H4 (cell line): ENCODE measurements at places on chromosomes 2 and 18.

DNA sequence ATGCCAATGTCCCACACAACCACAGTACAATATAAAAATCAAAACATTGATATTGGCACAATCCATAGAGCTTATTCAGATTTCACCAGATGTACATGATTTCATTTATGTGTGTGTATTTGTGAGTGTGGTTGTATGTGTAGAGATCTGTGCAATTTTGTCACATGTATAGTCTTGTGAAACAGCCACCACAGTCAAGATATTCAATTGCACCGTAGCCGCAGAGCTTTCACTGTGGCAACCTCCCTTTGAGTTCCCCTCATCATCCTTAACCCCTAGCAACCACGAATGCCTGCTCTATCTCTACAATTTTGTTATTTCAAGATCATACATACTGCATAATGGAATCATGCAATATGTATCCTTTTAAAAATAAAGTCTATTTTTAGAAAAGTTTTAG lies 391.3 kb downstream of the SETBP1 start:
- no peak for DNase-seq

GRCh38 chr18:39942702-39943101 lies 2012.3 kb upstream of the PIK3C3 start:
- no peak for DNase-seq

- DNase-seq = no peak
These were observed 24.8 kb upstream of the TUBB6 start for GRCh38 chr18:12283256-12283655.

DNA sequence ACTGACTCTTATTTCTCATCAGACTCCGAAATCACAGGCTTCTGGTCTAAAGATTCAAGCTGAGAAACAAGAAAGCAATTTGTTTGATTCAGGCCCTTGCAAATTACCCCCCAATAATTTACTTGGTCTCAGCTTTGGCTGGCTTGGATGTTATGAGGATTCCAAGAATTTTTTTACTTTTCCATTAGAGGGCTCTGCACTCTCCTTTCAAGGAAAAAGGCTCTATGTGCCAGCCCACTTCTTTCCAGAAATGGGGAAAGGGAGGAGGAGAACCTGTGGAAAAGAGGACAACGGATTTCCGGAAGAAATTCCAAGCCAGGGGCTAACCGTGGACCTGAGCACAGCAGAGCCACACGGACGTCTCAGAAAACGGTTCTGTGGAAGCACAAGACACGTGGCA lies 44.4 kb downstream of the BCL11A start:
- no peak for DNase-seq

DNA sequence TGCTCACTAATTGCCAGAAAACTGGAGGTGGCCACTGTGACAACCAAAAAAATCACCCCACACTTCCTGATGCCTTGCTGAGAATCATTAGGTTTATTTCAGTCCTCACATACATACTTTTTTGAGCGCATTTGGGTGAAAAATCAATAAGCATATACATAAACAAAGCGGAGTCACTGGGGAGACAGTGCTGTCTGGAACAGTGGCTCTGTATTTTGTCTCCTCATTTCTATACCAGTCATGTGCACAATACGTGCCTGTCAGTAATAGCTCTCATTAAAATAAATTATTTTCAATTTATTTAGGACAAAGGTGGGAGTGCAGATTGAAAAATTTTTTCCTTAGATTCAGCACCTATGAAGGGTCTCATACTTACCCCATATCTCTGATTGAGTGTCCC lies 48.2 kb downstream of the CXCR4 start:
- DNase-seq = no peak

DNA sequence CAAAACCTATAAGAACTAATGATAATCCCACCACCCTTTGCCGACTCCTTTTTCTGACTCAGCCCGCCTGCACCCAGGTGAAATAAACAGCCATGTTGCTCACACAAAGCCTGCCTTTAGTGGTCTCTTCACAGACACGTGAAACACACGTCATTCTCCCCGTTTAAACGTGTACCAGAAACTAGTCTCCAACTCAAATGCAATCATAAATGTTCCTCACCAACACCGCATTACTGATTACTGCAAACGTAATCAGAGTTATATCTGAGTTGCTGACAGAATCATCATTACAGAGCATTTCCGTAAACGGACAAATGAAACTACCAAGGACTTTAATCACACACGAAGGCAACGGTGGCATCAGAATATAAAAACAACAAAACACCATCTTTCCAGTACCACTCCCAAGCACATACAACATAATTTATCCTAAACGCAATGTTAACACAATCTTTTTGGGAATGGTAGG lies 1.9 kb downstream of the CLK1 start:
- DNase-seq = peak; percentile 65

- DNase-seq = peak; percentile 3
These were observed 4.8 kb downstream of the CTDSP1 start for GRCh38 chr2:218404351-218405085.

- no peak for DNase-seq
These were observed 1127.5 kb upstream of the CELF4 start for GRCh38 chr18:38693104-38693503.

- DNase-seq = no peak
These were observed 59.5 kb upstream of the NCKAP5 start for GRCh38 chr2:133627741-133628140.

- no peak for DNase-seq
These were observed 48.7 kb downstream of the KIF3C start for GRCh38 chr2:25933622-25934021.

DNA sequence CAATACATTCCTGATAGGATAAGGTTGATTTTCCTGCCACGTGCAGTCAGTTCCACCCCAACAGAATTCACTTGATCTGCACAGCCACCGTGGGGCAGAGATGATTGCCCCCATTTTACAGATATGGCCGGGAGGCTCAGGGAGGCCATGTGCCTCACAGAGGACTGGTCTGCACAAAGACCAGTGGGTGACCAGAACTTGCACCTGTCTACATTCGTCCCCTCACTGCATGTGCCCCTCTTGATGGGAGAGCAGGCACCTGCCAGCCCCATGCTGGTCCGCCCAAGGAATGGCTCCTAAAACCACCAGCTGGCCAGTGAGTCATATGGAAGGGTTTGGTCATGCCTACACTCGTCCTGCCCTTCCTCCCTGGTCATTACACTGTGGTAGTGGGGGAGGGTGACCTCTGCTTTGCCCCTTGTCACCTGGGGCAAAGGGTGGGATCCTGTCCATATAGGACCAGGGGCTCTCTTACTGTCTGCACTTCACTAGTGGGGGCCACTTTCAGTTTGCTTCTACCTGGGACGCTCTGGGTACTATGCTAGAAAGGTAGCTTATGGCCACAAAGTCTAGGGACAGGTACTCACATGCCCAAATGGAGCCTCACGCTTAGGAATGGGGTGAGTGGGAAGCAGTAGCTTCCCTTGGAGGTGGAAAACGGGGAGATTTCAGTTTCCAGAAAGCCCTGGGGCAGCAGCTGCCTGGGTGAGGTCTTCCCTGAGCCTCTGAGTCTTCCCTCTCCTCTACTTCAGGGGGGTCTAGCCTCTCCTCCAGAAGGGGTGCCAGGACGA lies 14.7 kb downstream of the RRM2 start:
- no peak for DNase-seq

DNA sequence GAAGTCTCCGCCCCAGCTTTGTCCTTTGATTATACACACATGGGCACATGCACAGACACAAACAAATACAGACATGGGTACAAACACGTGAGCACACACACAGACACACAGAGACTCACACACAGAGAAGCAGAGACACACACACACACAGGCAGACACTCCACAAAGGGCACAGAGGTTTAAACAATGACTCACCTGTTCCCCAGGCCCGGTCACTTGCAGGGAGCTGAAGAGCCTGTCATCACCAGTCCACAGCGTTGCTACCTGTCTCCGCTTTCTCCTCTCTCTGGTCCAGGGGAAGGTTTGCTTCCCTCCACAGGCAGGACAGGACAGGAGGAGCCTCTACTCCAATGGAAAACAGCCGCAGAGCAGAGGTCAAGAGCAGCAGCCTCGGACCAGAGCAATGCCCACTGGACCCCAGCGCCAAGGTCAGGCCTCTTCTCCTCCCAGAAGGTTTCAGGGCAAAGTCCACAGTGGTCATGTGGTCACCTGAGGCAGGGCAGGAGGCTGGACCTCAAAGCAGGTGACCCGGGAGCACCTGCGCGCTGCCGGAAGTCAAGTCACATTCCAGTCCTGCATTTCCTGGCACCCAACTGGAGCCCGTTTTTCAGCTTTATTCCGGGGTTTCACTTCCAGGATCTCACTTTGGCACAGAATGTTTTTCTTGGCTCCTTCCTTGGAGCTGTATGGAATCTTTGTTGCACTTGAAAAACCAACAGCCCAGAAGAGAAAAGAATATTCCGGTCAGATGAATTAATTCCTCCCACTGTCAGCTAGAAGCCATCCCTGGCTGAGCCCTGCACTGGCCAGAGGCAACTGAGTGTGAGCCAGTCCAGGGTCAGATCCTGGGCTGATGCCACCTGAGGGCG lies at the start of gene RAB17:
RAB17 (minus strand) TSS at position 463 of the 869 bp plus-strand sequence. CDS start 4,580 bp downstream, outside the sequence.
- no peak for DNase-seq

DNA sequence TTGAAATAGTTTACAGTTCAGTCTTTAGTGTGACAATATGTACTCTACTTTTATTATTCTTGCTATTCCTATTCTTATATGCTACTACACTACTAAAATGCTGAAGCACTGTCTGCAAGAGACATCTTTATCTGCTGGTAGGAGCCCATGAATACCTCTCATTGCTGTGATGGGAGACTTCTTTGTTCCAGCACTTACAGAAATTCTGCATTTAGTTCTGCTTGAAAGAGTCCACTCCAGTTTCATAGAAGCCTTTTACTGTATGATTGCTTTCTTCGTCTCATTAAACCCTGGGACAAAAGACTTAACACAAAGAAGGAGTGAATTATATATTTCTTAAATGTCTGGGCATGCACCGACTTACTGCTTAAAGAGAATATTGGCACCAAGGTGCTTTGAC lies 272.7 kb downstream of the CD226 start:
- no peak for DNase-seq

DNA sequence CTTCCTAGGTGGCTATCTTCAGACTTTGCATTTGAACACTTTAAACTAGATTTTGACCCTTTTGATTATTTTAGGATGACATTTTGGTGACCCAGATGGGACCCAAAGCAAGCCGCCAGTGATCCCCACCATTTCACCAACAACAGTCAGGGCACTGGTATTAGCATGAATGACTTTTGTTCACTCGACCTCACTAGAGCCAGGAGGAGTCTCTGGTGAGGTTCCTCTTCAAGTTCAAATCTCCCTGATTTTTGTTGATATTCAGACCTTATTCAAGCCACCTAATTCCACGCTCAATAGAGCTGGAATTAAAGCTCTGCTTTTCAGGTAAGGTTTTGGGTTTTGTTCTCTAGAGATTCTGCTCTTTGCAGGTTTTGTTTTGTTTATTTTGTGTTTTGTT lies 202.3 kb downstream of the MREG start:
- no peak for DNase-seq

- no peak for DNase-seq
These were observed 40.9 kb downstream of the SCN9A start for GRCh38 chr2:166334805-166335204.

DNA sequence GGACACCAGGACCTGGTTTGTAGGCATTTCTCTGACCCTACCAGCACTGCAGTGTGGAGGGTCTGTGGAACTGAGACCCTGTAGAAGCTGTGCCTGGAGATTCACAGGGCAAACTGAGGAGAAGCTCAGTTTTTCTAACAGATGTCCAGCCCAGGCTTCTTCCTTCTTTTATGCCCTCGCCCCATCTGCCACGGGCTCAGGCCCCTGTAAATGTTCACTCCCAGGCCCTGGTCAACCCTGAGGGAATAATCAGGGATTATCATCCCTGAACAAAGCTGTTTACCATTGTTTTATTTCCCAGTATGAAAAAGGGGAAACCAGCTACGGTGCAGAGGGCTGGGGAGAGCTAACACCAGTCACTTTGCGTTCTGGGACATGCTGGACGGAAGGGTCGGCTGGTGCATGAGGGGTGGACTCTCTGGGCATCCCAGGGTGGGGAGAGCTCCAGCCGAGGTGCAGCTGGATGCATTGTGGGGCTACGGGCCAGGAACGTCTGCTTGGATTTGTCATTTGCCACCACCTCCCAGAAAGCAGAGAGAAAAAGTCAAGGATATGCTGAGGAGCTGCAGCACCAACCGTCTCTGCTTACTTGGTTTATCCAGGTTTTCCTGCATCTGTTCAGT lies 183.8 kb downstream of the TFCP2L1 start:
- no peak for DNase-seq

GRCh38 chr2:240277073-240277806 lies 136.8 kb upstream of the OTOS start:
- DNase-seq = peak; percentile 28

DNA sequence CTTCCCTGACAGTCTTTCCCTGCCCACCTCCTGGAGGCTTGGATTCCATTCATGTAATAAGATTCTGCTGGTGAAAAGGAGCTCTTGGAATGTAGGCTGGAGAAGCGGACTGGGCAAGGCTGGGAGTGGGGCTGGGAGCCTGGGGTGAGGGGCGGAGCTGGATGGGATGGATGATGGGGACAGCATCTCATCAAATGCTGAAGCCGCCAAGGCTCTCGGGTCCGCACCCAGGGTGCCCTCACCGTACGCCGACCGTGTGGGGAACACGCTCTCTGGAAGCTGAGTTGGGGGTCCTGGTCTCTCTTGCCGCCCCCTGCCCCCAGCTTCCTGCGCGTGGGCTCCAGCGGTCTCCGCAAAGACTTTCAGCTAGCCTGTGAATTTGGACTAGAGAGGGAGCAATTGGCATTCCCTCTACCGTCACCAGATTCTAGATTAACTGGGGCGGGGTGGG lies 9.1 kb downstream of the RAX start:
- DNase-seq = no peak

- no peak for DNase-seq
These were observed 122.5 kb upstream of the SPHKAP start for GRCh38 chr2:228303960-228304359.

GRCh38 chr2:27727257-27727656 lies 44.3 kb upstream of the MRPL33 start:
- DNase-seq = no peak

- no peak for DNase-seq
These were observed 879 bp upstream of the XDH start for GRCh38 chr2:31415421-31415820.

DNA sequence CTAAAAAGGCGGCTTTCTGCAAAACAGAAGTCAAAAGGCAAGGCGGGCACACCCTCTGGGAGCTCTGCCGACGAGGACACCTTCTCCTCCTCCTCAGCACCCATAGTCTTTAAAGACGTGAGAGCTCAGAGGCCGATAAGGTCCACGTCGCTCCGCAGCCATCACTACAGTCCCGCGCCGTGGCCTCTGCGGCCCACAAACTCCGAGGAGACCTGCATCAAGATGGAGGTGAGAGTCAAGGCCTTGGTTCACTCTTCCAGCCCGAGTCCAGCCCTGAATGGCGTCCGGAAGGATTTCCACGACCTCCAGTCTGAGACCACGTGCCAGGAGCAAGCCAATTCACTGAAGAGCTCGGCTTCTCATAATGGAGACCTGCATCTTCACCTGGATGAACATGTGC lies 36.1 kb downstream of the SOCS6 start:
- no peak for DNase-seq
